Urinary bladder (tissue), 4 donors: ENCODE measurements at places on chromosomes 12 and 14. TPM values are rescaled to one million over a fixed set of nuclear protein-coding genes. Genes with fewer than 3 reads are reported as not detected.

DNA sequence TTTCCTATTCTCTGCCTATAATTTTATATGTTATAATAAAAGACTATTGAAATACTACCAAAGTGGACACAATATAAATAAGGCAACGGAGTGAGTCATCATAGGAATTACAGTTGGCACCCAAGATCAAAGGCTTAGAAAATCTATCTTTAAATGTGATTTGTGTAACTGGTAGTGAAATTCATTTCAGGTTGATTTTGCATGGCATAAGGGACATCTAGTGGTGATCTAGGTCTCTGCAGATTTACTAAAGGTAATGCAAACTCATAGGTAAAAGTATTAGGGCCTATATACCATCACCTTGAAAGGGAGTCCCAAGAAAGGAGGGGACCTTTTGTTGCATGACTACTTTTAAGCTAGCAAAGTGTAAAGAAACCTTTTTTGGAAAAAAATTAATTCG is 527.2 kb downstream of the NRXN3 start:
- DNase-seq = no peak

DNA sequence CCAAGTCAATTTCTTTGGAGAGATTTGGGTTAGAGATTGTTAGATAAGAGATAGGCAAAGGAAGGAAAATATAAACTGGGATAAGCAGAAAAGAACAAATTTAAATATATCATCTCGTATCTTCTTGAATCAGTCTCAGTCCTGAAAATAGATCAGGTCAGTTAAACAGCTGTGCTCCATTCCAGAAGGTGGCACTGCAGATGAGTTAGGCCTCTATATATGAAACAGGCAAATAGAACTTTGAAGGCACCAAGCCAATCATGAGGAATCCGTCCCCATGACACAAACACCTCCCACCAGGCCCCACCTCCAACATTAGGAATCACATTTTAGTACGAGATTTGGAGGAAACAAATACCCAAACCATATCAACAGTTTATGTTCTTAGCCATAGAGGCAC is 605.5 kb upstream of the USP15 start:
- no peak for DNase-seq

DNA sequence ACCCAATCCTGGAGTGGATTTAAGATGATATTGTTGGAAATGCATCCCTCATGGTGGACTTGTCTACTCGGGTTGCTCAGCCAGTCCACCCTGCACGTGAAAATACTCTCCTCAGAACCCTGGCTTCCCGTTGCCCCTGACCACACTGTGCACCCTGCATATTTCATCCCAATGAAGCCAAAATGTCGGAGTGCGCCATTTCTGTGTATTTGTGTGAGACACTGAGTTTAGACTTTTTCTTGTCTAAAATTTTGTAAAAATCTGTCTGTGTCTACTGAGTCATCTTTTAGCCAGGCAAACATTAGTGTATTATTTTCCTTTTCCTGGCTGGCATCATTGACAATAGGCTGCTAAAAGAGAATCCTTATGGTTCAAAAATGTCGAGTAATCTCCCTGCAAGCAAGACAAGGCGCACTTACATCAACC is 485 bp upstream of the PNMA1 start:
- DNase-seq = no peak

Gene FOXN4
- total RNA-seq = not detected

DNA sequence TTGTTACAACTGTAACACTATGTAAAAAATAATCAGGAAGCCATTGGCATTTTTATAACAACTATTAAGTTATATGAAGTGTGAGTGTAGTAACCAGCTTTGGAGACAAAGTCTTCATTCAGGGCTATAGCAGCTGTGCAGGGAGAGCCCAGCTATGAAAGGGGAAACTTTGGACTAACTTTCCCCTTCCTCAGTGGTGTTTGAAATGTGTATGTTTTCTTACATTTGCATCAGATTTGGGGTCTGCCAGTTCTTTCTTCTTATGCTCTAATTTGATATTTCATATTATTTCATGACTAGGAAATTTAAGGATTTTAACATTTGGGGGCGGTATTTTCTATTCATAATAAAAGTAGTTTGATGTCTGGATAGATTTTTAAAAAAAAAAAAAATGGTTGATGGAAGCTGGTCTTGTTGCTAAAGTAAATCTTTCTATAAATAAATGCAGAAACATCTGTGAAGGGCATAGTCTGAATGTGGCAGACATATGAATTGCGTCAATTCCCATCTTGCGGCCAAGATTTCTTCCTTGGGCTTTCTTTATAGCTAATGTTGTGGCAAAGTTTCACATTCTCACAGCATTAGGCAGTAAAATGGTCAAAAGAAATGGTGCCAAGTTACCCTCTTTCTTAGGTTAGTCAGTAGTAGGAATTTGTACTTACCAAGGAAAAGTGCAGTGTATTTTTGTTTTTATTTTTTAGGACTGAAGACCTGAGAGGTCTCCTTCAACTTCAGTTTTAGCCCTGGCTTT is 35.6 kb downstream of the RASSF8 start:
- no peak for DNase-seq

- DNase-seq = no peak
Observed at GRCh38 chr12:13571035-13571434, 374.5 kb downstream of the EMP1 start.

Gene SLC22A17
- 30.5 TPM for total RNA-seq

DNA sequence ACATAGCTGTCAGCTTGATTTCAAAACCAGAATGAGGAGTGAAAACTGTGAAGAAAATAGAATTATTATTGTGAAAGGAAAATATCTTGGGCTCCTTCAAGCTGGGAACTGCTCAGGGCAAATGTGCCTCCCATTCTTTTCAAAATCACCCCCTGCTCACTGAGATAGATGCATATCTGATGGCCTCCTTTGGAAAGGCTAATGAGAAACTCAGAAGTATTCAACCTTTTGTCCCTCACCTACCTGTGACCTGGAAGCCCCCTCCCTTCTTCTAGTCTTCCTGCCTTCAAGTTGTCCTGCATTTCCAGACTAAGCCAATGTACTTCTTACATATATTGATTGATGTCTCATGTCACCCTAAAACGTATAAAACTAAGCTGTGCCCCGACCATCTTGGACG is 81.1 kb upstream of the C14orf132 start:
- no peak for DNase-seq

- no peak for DNase-seq
Observed at GRCh38 chr12:57896115-57896433, 45.3 kb upstream of the ATP23 start.

Gene KRT83
- not detected for total RNA-seq

DNA sequence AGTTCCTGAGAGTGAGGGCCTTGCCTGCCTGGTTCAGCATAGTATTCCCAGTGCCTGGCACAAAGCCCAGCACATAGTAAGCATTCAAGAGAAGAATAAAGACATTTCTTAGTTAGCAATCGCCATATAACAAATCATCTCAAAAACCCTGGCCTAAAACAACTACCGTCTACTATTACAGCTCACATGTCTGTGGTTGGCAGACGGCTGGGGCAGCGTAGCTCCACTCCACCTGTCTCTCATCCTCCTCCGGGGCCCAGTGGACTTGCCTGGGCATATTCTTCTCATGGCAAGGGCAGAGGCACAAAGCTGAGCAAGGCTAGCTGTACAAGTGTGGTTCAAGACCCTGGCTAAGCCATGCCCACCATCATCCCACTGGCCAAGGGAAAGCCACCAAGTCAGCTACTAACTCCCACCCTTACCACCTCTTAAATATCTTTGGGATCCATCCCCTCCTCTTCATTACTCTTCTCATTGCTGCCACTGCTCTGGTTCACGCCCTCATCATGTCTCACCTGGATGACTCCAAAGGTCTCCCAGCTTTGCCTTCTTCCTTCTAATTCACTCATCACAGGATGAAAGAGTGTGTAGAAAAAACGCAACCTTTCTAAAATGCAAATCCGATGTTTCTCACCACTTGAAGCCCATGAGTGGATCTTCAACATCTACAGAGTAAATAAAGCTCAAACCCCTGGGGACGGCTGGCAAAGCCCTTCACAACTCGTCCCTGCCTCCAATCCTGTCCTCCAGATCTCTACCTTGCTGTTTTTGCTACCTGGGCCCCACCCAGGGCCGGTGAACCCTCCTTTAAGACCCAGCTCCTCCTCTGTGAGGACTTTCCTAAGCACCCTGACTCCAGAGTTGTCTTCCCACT is 10.4 kb downstream of the TMEM229B start:
- no peak for DNase-seq
